DMS53 (cell line): ENCODE measurements at places on chromosomes 6 and 20.

DNA sequence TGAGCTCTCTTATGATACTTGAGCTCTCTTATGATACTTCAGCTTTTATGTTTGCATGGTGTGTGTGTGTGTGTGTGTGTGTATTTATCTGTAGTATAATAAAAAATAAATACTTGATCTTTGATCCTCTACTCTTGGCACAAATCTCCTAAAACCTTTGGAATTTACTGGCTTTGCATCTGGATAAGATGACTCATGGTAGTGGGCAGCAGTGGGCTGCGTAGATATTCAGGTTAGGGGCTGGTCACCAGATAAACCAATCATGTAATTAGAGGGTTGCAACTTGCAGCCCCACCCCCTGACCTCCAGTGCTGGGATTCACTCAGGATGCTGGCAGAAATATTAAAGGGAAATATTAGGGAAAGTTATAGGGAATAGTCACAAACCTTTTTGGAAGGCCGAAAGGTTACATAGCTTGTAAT lies 151.9 kb upstream of the COL21A1 start:
- peak; percentile 93 for DNase-seq

GRCh38 chr6:9085054-9085708 lies 649.8 kb upstream of the SLC35B3 start:
- peak; percentile 11 for DNase-seq

GRCh38 chr6:161041274-161041673 lies 49.7 kb downstream of the MAP3K4 start:
- DNase-seq = no peak

- no peak for DNase-seq
These were observed 37.4 kb downstream of the KIAA1755 start for GRCh38 chr20:38222923-38223742.

DNA sequence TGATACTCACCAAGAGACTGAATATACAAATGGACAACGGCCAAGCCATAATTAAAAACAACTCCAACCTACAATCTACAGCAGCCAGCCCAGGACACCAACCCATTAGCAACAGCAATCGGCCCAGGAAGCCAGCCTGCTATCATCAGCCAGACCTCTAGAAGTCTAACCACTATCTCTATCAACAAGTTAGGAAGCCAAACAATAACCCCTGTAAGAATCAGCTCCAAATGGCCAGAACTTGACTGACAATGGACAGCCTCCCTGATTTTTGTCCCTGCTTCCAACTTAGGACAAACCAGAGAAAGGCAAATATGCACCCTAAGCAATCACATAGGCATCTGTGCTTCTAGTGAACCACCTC lies 511.8 kb upstream of the JARID2 start:
- DNase-seq = no peak

GRCh38 chr6:89321131-89321970 lies 6.3 kb upstream of the GABRR2 start:
- no peak for DNase-seq

- DNase-seq = no peak
These were observed 11.5 kb upstream of the ASF1A start for GRCh38 chr6:118882314-118882905.

GRCh38 chr20:60085551-60086132 lies 127.4 kb downstream of the CDH26 start:
- no peak for DNase-seq

DNA sequence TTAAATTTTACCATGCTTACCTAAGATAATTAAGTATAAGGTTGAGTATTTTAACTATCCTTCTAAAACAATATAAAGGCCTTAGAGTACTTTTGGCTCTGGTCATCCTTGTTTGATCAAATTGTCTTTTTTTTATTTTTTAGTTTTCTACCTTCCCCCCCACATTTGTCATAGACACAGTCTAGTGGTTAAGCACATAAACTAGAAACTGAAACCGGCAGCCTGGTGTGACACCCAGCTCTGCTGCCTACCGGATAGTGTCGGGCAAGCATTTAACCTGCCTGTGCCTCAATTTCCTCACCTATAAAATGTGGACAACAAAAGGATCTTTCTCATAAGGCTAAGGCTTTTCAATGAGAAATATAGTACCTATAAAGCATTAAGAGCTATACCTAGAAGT lies 21.6 kb upstream of the TULP4 start:
- DNase-seq = no peak

- no peak for DNase-seq
These were observed 60.4 kb downstream of the COL19A1 start for GRCh38 chr6:69926745-69927144.

DNA sequence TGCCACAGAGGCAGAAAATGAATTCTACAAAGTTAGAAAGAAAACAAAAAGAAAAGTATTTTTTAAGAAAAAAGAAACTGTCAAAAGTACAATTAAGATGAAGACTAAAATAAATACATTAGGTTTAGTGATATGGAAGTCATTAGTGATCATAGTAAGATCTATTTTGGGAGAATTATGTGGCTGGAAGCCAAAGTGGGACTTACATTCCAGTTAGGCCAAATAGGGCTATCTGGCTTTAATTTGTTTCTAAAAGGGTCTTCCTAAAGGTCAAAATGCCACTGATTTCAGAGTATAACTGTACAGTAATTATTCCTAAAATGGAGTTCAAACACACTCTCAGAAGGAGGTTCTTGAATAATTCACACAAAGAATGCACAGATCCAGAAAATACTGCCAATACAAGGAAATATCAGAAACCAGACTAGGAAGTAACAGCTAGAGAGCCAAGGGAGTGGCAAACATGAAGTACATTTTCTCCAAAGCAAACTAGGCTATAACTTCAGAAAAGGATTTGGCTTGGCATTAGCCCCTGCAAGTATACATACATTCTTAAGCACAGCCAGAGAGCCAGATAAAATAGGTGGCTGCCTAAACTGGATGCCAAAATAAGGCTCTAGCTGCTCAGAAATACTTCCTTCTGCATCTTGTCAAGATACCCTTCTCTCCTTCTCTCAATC lies 45.3 kb downstream of the PDSS2 start:
- no peak for DNase-seq

DNA sequence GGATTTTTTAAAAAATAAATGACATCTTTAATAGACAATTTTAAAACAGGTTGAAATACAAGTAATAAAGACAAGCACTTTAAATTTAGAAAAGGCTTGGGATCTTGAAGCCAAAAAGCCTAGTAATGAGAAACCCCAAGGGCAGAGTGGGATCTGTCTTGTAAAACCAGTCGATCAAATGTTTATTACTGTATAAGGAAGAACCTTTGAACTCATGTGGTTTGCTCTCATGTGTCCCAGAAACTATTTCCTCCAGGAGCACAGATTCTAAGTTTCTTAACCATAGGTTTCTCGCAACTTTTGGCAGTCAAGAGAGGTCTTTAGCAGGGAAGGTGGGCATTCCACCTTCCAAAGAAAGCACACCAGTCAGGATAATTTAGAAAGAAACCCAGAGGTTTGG lies 541.7 kb upstream of the BTBD3 start:
- DNase-seq = no peak

GRCh38 chr6:30317913-30318589 lies 8.7 kb upstream of the TRIM39 start:
- DNase-seq = no peak

DNA sequence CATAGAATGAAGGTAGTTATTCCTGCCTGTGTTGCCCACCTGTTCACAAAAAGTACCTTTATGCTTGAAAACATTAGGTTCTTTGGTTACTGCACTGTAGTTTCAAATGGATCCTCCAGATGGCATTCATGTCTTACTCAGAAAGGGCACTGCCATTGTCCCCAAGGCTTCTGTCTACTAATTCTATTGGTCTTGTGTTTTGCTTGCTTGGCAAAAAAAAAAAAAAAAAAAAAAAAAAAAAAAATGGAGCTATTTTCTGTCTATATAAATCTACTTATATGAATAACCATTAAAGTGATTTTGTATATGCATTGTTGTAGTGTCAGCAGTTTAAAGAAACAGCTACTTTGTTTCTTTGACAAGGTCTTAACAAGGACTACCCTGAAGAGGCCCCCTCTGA lies 12.7 kb upstream of the EFHC1 start:
- DNase-seq = peak; percentile 81

DNA sequence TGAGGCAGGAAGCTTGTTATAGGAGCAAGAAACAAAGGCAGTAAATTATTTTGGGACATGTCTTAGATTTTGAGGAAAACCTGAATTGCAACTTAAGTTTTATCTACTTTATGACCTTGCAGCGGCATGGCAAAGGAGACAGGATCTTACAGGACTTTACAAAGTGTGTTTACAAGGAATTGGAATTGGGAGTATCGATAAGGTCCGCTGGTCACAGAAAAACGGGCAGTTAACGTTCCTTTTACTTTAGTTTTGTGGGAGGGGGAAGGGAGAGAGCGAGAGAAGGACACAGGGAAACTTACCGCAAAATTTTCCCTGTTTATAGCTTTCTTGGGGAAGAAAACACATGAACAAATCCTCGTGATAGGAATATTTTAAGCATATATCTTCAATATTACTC lies 1607.2 kb downstream of the GRIK2 start:
- no peak for DNase-seq

DNA sequence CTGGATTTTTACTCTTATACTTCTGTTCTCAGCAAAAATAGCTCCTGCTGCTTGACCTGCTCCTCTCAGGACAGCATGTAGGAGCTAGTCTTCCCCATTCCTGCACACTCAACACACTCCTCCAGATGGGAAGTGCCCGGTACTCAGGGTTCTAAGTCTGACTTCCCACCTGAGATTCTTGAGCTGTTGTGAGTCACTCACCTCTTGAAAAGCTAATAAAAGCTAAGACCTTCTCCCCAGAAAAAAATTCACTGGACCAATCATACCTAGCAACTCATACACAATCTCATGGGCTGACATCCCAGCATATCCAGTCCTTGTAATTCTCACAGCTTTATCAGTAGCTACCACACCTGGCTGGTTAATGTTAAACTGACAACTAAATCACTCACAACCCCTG lies 53.5 kb downstream of the TRPC4AP start:
- peak; percentile 18 for DNase-seq

DNA sequence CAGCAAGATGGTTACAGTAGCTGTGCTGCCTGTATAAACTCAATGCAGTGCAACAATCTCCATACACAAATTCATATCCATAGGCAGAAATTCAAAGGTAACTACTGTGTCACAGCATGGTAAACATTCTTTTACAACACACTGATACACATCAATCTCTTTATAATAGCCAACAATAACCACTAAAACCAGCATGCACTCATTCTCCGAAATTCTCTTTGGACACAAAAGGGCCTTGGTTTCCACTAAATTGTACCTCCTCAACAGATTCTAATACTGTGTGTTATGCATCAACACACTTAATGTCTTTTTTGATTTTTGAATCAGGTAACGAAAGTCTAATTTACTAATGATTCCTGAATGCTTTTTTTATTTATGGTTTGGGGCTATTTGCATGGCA lies 1323.7 kb downstream of the GRIK2 start:
- DNase-seq = no peak

DNA sequence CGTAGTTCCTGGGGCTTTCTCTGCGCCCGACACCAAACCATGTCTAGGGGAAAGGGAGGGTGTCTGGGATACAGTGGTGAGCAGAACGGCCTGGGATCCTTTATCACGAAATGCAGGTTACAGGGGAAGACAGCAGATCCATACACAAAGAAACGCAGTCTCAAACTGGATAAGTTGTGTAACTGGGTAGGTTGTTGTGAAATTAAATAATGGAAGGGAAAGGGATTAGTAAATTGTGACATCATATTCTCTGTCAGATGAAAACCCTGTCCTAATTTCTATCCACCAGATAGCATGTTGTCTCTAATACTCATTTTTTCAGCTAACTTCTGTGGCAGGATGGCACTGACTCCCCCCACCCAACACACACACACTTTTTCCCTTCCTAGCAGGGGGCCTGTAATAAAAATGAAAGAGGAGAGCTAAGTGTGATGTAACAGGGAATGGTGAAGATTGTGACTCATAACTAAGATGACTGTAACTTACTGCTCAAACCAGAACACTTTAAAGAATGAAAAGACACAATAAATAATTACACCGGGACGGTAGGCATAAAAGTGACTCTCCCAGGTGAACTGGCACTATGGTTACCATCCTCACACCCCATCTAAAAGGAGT lies 769 bp upstream of the TRPC4AP start:
- DNase-seq = no peak

DNA sequence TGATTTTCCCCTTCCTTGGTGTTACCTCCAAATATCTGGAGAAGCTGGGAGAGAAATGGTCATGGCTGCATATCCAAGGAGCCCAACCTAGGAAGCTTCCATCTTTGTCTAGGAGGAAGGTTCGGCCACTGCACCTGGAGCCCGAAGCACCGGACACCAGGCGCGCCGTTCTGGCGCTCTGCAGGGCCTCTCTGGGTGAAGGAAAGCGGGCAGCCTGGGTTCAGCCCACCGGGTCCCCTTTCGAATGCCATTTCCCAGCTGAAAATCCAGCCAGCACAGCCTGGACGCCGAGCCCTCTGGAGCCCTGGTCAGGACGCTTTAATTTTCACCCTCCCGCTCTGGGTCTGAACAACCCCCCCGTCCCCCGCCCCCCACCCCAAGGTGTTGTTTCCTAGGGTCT lies 1.2 kb downstream of the LINC00237 start:
- no peak for DNase-seq

- DNase-seq = no peak
These were observed 208.4 kb downstream of the MANEA start for GRCh38 chr6:95785785-95786184.

GRCh38 chr6:15073344-15073789 lies 172.5 kb upstream of the JARID2 start:
- no peak for DNase-seq

DNA sequence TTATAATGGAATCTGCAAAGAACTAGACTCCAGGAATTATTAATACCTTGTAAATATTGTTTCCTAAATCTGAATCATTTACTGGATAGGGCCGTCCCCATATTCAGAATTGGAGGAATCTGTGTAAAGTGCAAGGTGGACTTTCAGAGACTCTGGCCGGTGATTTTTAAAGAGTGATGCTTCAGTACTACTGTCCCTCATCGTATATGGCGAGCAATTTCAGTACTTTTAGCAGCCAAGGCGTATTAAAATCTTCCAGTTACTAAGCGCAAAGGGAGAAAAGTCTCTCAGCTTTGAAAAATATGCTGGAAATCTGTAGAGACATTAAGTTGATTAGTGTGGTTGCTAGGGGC lies 483 bp downstream of the SMIM26 start:
- no peak for DNase-seq

DNA sequence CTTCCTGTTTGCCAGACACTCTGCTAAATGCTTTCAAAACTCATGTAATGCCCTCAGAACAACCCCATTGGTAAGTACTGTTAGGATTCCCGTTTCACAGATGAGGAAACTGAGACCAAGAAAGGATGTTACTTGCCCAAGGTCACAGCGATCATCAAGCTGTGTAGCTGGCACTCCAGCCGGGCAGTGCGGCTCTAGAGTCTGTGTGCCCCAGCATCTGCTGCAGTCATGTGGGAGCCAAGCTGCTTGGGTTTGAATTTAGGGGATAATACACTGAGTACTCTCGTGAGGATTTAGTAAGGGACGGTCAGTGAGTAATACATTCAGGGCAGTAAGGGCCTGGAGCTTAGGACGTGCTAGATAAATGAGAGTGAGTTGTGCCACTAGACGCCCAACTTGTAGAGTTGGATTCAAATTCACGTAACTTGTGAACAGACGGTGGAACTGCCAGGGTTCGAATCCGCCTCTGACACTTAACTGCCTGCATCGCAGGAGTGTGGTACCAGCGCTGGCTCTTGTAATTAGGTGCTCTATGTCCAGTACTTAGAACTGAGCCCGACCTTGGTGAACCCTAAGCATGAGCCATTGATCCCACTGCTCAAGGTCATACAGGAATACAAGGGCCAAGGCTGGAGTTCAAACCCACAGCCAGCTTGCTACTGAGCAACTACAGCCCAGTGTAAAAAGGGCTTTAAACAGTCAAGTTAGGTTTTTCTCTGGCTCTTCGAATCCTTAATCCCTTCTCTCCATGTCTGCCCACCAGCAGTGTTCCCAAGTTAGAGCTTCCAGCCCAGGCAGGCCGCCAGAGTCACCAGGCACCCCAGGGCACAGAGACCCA lies 70.2 kb downstream of the EYA2 start:
- DNase-seq = no peak
